ENCODE measurements at places on chromosomes 11 and 22.

- DNase-seq: no peak
Measured at GRCh38 chr11:1302041-1302460, 7.4 kb downstream of the TOLLIP start.

DNA sequence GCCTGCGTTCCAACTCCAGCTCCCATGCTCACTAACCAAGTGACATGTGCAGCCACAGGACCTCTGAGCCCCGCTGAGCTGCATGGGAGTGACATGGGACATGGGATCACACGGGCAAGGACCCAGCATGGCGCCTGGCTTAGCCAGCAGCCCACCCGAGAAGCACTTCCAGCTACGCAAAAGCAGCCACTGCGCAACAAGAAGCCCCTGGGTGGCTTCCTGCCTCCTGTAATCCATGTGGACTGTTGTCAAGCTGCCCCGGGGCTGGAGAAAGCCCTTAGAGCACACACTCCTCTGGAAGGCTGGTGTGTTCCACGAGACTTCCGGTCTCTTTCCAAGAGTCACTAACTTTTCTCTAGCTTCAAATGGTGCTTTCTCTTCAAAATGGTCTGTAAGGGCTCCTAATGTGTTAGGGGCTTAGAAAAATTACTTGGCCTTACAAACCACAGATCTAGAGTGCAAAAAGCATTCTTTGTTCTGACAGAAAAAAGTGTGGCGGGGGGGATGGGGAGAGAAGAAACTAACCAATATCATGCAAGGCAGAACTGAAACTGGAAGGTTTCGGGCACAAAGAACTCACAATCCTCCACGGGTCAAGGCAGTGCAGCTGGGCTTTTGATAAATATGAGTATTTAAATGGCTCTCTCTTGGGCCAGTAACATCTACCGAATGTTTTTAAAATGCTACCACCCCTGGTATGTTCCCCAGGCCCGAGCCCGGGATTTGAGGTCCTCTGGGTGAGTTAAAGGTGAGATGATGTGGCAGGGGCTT is 5.5 kb downstream of the C11orf24 start:
- DNase-seq: no peak

DNA sequence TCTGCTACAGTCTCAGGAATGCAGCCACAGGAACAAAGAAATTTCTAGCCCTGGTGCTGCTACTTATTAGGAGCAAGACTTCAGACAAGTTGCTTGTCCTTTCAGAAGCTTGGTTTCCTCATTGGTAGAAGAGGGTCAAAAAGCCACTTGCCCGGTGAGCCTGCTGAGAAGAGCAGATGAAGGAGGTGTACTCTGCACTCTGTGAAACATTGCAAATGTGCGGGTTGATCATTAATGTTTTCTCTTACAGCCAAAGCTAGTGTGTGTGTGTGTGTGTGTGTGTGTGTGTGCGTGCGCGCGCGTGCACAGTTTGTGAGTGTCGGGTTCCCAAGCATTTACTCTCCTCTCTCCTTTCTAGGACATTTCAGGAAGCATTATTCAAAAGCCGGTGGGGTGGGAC is 86.3 kb upstream of the NNMT start:
- DNase-seq: no peak

DNA sequence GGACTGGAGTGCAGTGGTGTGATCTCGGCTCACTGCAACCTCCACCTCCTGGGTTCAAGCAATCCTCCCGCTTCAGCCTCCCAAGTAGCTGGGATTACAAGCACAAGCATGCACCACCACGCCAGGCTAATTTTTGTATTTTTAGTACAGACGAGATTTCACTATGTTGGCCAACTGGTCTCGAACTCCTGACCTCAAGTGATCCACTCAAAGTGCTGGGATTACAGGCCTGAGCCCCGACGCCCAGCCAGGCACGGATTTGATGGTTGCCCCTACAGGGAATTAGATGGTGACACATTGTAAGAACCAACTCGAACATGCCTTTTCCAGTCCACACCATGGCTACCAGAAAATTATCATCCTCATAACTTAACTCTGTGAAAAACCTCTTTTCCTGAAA is 26.8 kb upstream of the RTL6 start:
- no peak for DNase-seq

GRCh38 chr11:5224538-5225479 is 2.1 kb downstream of the HBB start:
- DNase-seq: no peak

- DNase-seq: no peak
Measured at GRCh38 chr11:81987829-81988472, 745.7 kb downstream of the FAM181B start.

- DNase-seq: no peak
Measured at GRCh38 chr11:95304777-95305176, 73.8 kb upstream of the SESN3 start.

DNA sequence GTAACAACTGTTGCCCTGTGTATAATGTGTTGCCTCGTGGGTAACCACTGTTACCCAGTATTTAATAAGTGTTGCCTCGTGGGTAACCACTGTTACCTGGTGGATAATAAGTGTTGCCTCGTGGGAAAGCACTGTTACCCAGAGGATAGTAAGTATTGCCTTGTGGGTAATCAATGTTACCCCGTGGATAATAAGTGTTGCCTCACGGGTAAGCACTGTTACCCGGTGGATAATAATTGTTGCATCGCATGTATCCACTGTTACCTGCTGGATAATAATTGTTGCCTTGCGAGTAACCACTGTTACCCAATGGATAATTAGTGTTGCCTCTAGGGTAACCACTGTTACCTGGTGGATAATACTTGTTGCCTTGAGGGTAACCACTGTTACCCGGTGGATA is 17.1 kb upstream of the NXPE4 start:
- DNase-seq: no peak

DNA sequence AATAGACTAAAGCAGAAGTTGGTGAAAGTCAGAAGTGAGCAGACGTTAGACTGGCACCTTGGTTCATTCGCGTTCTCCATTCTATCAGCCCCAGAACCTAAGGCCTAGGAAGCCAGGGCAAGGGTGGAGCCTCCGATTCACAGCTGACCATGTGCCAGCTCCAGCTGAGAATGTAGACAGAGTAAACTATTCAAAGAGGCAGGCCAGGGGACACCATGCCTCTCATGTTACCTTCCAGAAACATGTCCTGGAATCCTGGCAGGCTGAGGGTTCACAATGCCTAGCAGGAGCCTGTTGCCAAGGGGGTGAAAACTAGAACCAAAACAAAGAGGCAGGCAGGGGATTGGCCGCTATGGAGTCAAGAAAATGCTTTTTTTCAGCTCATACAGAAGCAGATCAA is 224.4 kb upstream of the POU2AF2 start:
- DNase-seq: no peak

DNA sequence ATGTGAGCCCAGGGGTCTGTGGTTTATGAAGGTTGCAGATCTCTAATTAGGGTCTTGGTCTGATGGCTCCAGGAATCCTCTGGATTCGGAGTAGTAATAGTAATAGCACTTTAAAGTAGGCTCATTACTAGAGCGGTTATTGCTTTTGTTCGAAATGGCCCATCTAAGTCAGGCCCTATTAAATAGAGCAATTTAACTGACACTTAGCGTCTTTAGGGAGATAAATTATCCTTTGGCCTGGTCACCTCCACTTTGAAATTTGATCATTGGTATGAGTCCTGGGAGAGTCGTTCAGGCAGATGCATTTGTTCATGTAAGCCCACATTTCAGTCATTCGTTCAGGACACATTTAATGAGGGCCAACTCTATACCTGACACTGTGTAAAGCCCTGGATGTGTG is 54.8 kb downstream of the LDLRAD3 start:
- no peak for DNase-seq

GRCh38 chr11:11805228-11805627 is 36.5 kb upstream of the USP47 start:
- DNase-seq: no peak

DNA sequence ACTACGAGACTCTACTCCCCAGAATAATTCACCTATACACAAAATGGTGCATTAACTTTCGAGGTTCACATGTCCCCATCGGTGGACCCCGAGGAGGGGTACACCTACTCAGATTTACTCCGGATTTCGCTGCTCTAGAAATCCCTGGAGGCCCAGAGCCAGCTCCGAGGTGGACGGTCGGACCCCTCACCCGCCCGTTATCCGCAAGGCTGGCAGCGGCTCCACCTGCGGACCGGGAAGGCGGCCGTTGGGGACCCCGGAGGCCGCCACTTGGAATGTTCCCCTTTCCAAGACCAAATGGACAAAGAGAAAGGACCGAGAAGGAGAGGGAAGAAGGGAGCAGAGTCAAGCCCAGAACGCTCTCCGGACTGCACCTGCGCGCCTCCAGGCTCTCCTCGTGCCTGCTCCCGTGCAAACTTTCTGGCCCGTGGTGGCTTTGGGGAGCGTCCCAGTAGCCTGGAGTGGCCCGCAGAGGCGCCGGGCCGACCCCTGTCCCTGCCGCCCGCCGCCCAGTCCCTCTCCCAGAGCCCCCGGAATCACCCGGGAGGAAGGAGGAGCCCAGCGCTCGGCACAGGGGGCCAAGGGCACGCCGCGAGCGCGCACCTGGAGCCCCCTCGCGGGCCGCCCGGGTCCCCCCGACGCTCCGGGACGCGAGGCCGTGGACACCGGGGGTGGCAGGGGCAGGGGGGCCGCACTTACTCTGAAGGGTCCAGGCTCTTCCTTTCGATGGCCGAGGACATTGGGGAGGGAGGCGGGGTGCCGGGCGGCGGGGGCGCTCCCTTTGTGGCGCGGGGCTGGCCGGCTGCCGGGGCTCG is 23.0 kb downstream of the LMO2 start:
- no peak for DNase-seq

GRCh38 chr11:12232817-12233601 is 122.6 kb downstream of the MICAL2 start:
- no peak for DNase-seq

GRCh38 chr22:24768537-24769374 is 5.8 kb downstream of the PIWIL3 start:
- DNase-seq: peak; percentile 9

GRCh38 chr11:118690553-118691304 is 11.3 kb upstream of the TREH start:
- no peak for DNase-seq

All from NCI-H510A (cell line).